ENCODE measurements at places on chromosomes 1 and 21.

DNA sequence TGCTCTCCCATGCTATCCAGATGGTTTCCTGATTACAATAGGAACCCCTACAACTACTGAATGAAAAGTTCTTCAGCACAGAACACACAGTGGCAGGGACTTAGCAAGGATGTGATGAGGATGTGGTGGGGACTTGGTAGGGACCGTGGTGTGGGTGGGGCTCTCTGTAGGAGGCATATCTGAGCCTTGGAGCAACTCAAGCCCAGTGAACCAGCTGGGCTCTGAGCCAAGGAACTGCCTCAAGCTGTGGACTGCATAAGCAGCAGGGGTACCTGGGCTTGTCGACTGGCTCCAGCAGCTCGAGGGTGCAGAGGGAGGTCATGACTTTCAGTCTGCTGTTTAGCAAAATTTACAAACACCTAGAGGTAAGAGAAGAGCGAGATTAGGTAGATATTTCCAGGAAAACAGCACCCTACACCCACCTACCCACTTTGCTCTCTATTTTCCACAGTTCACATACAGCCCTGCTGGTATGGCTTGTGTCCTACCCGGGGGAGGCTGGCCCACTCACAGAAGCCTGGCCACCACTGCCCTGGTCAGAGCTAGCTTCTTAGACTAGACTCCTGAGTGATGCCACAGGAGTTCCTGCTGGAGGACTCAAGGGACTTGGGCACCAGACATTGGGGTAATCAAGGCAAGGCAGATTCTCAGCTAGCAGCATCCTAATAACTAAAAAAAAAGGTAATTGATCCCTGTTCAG, 86.8 kb upstream of the GCLM start:
- no peak for DNase-seq

DNA sequence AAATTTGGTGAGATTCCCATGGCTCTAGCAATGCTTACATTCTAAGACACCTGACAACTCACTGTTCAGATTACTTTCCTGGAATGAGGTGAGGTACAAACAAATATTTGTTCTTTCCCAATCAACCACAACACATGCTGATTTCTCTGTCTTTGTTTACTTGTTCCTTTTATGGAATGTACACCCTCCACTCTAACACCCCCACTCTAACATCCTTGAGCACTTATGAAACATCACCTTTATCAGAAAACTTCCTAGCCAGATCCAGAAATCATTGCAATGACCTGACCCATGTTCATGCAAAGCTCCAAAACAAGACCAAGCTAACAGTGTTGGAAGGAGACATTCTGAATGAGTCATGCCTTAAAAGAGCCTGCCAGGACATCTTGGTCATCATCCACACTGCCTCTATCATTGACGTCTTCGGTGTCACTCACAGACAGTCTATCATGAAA, 35.5 kb downstream of the HSD3B1 start:
- DNase-seq: no peak

- no peak for DNase-seq
These were observed 18.4 kb upstream of the SUMO3 start for GRCh38 chr21:44836349-44836665.

DNA sequence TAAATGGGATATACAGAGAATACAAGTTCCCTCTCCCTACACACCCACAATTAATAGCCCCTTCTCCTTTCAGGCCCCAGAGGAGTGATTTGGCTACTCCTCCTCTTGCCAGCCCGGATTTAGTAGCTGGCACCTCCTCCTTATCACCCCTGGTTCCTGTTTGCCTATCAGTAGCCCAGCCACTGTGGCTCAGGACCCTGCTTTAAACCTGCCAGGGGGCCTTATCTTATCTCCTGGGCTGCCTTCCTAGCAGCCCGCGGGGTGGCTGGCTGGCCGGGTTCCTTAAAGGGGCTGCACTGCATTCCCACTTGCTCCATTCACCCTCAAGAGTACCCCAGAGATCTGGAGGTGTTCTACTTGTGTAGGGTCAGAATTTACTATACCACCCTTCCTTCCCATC, 70.4 kb downstream of the PLEKHA6 start:
- DNase-seq: no peak

DNA sequence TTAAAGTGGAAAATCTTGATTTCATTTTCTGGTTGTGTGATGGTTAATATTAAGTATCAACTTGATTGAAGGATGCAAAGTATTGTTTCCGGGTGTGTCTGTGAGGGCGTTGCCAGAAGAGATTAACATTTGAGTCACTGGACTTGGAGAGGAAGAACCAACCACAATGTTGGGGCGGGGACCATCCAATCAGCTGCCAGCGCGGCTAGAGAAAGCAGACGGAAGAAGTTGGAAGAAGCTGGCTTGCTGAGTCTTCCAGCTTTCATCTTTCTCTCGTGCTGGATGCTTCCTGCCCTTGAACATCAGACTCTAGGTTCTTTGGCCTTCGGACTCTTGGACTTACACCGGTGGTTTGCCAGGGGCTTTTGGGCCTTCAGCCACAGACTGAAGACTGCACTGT, 832.6 kb upstream of the TMPRSS15 start:
- no peak for DNase-seq

DNA sequence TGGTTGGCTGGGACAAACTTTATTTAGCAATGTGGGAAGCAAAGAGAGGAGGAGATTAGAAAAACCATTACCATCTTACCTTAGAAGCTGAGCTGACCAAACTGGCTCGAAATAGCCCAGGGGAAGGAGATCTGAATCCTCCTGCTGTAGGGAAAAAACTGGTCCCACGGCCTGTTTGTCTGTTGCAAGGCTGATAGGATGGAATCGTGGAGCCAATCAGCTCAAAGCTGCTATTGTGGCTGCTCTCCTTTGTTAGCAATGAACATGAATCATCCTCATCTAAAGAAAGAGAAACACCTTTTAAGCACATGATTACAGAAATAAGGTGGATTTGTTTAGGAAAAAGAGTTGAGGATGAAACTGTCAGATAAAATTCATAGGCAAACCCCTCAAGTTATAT, 21.5 kb downstream of the CLSPN start:
- no peak for DNase-seq

DNA sequence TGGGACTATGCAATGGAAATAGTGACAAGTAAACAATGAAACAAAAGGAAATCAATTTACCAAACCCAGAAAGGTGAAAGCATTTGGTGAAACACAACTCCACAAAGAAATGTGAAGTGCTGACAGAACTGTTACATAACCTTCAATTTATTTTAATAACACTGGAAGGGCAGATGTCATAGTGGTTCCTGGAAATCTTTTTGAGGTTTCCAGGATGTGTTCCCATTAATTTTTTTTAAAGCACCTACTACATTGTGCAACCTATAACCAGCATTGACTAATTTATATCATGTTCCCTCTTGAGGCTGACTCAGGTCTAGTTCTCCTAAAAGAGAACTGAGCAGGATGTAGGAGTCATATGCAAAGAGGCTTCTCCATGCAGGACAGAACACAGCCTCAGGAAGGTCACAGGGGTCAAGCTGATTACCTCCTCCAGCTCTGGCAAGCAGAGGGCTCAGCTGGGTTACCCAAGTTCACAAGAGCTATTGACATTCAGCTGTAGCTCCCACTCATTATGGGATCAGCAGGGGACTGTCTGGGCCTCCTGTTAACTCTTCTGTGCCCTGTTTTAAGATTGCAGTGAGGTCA, 157.1 kb upstream of the NRIP1 start:
- no peak for DNase-seq

DNA sequence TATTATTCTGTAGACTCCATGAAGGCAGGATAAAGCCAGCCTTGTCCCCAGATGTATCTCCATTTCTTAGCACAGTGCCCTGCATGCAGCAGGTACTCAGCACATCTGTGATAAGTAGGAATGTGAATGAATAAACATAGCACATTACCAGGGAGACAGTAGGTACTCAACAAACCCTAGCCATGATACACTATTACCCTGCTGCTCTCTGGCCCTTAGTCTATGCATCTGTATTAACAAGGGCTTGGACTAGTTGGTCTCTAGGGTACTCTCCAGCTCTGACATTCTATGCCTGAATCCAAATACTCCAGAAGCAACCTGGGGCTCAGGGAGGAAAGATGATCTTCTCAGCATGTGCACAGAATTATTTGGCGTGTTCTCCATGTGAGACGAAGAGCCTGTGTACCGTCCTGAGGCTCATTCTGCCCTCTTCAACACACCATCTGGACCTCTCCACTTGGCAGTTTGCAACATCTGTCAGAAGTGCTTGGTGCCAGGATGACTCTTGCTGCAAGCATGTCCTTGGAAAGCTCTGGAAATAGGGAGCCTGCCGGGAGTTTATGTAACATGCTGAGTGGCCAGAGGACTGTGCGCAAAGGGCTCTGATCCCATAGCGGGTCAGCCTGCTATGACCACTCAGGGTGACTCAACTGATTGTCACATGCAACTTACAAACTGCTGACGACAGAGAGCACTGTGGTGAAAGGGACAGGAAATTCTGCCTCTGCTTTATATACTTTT, 228.2 kb upstream of the USP24 start:
- no peak for DNase-seq

DNA sequence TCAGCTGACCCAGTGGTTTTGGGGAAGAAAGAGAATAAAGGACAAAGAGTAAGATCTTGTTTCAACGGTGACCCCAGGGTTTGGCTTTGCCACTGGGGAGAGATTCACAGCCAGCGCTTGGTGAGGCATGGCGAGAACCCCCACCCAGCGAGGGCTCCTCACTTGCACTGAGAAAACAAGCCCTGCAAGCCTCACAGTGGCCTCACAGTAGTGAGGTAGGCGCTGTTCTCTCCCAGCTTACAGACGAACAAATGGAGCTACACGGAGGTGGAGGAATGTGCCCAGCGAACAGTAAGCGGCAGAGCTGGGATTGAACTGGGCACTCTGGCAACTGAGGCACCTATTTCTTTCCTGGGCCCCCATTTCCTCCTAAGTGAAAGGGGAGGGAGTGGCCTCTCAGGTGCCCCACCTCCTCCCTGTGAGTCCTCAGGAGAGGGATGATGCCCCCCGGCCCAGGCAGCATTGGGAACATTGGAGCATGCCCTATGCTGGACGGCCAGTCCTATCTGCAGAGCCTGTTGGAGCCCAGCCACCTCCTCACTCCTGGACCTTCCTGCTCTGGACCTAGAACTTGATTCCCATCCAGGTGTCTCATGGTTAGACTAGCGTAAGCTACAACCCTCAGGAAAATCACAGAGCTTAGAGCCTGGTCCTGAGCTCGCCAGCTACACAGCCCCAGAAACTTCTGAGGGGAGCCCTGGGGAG, 73.4 kb upstream of the EDN2 start:
- DNase-seq: no peak

DNA sequence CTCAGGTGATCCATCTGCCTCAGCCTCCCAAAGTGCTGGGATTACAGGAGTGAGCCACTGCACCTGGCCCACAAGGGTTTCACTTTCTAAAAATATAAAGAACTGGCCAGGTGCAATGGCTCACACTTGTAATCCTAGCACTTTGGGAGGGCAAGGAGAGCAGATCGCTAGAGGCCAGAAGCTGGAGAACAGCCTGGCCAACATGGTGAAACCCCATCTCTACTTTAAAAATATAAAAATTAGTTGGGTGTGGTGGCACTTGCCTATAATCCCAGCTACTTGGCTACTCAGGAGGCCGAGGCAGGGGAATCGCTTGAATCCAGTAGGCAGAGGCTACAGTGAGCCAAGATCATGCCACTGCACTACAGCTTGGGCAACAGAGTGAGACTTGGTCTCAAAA, 25.7 kb downstream of the MRPL39 start:
- no peak for DNase-seq

GRCh38 chr1:53340660-53341520, 13.0 kb upstream of the LRP8 start:
- no peak for DNase-seq

DNA sequence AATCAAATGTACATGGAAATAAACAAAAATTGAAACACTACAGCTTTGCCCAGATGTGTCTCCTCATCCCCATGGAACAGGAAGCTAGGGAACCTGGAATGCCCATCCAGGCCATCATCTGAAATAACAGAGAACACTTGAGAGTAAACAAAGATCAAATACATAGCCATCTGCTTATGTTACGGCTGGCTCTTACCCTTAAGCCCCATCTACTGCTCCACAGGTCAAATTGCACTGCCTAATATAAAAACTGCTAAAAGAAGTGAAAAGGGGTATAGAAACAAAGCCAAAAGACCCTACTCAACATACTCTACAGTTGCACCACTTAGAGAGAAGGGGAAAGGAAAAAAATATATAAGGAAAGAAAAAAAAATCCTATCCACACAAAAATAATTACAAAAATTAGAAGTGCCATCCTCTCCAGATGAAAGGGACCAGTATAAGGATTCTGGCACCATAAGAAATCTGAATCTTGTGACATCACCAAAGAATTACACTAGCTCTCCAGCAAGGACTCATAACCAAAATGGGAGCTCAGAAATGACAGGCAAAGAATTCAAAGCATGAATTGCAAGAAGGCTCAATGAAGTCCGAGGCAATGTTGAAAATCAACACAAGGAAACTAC, 26.9 kb downstream of the OR6Y1 start:
- no peak for DNase-seq

DNA sequence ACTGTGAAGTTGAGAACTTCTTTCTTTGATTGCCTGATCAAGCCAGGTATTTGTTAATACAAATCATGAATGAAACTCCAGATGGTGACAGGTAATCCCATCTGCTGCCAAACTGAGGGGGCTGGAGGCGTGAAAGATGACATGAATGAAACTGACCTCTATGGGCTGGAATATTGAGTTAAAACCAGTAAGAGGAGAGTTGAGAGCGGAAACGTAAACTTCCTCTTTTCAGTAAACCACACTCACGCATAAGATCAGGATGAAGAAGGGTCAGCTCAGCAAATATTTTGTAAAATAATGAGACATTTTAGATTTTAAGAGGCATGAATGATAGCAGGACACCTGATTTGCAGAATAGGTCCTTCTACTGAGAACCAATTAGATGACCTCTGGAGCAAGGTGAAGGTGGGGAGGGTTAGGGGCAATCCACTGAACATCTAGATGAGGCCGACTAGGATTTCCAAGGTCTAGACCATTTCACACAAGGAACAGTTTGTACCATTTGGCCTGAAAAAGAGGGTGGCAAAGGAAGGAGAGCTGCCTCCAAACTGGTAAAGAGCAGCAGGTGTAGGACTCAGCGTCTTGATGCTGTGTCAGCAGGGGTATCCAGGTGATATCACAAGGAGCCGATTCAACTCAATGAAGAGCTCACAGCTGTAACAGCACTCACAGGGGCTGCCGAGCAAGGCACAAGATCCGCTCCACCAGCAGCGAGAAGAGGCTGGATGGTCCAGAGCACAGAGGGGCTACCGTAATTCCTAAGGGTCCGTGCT, 132.6 kb downstream of the NTPCR start:
- DNase-seq: no peak

- DNase-seq: no peak
These were observed 306.2 kb downstream of the MATN1 start for GRCh38 chr1:30417001-30417700.
